ENCODE measurements at places on chromosomes 2 and 18.
A peak's percentile ranks its signal among the peaks of the same experiment; 100 is the strongest.

GRCh38 chr2:227696990-227697679 is 20.7 kb downstream of the SLC19A3 start:
- no peak for DNase-seq

GRCh38 chr2:83661711-83662110 is 797.4 kb downstream of the SUCLG1 start:
- DNase-seq: no peak

- peak; percentile 30 for DNase-seq
Observed at GRCh38 chr2:46318579-46319460, 21.6 kb downstream of the EPAS1 start.

GRCh38 chr18:21110713-21111345 is 784 bp downstream of the ROCK1 start:
- DNase-seq: no peak

DNA sequence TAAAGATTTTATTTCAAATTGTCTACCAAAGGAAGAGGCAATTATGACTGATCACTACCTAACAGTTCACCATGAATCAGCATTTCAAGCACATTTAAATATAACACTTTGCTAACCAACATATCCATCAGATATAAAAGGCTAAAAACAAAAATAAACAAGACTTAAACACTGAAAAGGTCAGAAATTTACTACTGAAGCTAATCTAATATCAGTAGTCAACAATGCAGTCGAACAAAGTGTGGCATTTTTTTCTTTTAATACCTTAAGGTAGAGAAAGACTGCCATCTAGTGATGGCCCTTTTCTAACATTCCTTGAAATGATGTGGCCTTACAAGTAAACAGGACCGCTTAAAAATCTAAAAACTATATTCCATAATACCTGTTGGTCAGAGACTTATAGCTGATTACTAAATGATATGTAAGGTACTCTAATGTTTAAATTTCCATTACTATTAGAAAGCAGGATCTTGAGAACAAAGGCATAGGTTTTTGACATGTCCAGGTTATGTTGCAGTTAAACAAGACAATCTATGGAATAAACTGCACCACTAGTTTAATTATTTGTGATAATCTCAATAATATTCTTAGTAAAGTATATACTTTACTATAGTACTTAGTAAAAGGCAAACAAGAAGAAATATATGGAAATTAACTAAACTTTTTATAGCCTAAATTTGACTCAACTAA is 80.0 kb downstream of the EXOC6B start:
- peak; percentile 52 for DNase-seq

GRCh38 chr2:236592821-236593220 is 23.2 kb downstream of the ACKR3 start:
- DNase-seq: no peak

- DNase-seq: no peak
Observed at GRCh38 chr18:79318142-79318673, 77.5 kb upstream of the NFATC1 start.

GRCh38 chr2:84373391-84373790 is 85.7 kb downstream of the SUCLG1 start:
- no peak for DNase-seq

DNA sequence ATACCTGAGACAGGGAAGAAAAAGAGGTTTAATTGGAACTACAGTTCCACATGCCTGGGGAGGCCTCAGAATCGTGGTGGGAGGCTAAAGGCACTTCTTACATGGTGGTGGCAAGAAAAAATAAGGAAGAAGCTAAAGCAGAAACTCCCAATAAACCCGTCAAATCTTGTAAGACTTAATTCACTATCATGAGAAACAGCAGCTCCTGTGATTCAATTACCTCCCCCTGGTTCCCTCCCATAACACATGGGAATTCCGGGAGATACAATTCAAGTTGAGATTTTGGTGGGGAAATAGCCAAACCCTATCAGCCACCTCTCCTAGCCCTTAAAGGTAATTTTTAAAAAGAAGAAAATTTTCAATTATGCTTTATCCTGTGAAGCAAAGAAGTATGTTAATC is 728.8 kb downstream of the RNF144A start:
- no peak for DNase-seq

- no peak for DNase-seq
Observed at GRCh38 chr2:167862296-167862695, 385.1 kb downstream of the STK39 start.

GRCh38 chr2:84450288-84451227 is 8.5 kb downstream of the SUCLG1 start:
- DNase-seq: no peak

- DNase-seq: no peak
Observed at GRCh38 chr2:108925286-108925685, 63.7 kb downstream of the EDAR start.

DNA sequence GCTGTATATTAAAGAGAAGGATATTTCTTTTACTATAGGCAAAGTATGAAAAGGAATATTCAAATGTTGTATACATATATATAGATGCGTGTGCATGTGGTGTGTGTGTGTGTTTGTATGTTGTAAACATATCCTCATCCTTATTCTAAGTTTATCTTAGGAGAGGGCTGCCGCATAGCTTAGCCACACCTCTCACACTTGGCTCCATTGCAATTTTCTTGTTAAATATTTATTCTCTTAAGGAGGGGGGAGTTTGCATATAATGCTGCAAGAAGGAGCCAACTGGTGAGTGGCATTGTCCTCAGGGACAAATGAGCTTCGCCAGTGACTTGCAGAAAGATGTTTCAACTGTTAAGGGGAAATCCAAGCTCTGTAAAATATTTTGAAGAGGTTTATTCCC is 360.1 kb upstream of the RND3 start:
- DNase-seq: no peak

- no peak for DNase-seq
Observed at GRCh38 chr2:121287146-121287798, 2.3 kb upstream of the TFCP2L1 start.

DNA sequence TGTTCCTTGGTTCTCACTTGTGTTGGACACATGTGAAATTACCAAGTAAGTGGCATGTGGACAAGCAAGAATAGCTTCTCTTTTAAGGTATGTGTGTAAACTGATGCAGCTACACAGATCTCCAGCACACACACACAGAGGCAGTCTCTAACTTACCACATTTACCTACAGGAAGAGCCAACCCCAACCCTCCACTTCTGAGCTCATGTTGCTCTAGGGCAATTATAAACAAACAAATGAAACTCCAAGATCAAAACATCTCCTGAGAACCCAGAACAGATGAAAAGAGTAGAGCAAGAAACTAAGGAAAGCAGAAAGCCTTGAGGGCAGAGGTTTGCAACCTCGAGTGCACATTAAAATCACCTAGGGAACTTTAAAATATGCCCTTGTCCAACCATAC is 16.0 kb upstream of the TMEM37 start:
- no peak for DNase-seq

GRCh38 chr2:160228141-160228917 is 28.3 kb upstream of the ITGB6 start:
- no peak for DNase-seq

GRCh38 chr2:54103454-54104314 is 11.7 kb upstream of the ACYP2 start:
- DNase-seq: no peak

DNA sequence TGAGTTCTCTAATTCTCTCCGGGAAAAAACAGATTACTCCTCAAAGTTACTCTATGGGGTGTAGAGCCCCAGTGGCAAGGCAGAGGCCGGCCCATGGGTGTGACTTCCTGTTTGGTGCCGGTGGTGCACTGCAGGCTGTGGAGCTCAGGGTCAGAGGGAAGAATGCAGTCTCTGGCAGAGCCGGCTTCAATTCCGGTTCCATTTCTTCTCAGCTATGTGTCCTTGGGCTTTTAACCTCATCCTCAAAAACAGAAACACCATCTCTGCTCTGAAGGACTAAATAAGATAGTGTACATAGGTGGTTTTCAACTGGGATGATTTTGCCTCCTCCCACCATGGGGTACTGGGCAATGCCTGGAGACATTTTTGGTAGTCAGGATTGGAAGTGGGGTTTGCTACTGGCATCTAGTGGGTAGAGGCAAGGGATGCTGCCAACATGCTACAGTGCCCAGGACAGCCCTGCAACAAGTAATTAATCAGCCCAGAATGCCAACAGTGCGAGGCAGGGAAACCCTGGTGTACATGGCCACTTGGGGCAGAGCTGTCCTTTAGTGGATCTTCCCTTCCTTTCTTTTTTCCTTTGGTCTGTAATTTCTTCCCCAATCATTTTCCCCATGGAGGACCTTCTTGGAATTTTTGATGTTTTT is 81.2 kb downstream of the INSIG2 start:
- no peak for DNase-seq

DNA sequence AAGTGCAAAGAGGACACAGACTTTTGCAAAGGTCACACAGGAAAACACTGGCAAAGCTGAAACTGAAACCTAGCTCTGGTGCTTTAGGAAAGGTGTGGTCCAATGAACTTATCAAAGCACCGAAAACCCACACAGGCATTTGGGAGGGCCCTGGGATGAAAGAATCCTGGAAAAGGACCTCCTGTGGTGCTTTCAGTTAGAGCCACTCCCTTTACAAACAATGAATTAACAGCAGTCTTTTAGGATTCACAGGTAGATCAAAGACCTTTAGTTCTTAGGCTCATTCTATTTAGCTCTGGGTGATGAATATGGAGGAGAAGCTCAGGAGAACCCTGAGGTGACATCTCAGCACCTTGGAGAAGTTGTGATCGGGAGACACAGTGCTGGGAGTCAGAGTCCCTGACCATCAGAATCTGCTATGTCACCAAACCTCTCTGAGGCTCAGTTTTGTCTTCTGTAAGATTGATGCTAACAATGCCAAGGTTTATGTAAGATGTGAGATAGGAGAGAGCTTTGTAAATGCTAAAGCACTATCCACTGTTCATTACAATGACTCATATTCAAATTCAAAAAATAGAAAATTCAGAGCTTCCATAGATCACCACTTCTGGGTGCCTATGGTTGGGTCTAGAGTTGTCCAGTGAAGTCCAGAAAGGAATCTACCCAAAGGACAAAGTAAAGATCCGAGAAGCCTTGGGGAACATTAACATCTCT is 39.3 kb downstream of the VSNL1 start:
- no peak for DNase-seq

DNA sequence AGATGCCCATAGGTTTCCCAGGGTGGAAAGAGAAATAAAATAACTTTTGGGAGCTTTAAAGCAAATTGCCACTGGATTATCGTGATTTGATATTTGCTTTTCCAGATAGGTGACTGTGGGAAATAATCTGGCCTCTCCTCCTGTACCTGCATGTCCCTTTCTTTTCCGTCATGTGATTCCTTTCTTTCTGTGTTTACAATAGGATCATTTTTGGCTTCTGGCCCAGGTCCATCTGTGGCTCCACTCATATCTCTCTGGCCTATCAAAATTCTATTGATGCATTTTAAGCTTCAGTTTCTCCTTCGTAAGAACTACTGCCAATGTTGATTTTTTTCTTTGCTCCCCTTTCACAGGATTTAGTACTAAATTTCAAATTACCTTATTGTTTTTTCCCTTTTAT is 153.6 kb downstream of the CCDC85A start:
- DNase-seq: no peak

GRCh38 chr2:125925891-125926546 is 729.9 kb upstream of the GYPC start:
- DNase-seq: no peak

GRCh38 chr2:86239745-86240144 is 40.5 kb downstream of the MRPL35 start:
- no peak for DNase-seq

GRCh38 chr18:10011061-10011460 is 97.2 kb downstream of the VAPA start:
- DNase-seq: no peak

DNA sequence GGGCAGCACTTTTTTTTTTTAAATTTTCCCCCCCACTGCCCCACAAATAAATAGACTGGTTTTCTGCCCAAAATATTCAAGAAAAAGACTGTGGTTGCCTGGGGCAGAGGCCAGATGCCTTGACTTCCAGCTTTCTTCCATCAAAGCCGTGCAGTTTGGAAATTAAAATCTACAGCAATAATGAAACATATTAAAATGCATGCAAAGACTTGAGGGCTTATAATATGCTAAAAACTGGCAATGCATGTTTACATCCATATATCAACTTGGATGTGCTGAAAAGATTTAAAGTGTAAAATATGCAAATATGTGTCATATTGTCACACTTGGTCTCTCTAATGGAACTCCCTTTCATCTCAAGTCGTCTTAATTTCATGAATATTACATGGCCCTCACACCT is 2036.2 kb upstream of the PIK3C3 start:
- no peak for DNase-seq

DNA sequence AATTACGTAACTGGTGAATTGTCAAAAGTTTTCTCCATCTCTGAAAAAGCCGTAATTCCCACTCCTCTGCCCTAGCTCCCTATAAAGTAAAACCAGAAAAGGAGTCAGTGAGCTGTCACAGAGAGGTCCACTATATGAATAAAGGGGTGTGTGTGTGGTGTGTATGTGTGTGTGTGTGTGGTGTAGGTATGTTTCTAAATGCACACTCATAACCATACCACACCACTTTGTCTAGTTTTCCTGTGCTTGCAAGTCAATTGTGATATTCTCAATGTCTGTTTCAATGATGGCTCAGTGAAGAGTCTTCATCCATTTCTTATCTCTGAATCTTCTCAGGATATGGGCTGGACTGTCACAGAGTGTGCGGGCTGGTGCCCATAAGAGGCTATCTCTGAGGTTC is 54.8 kb upstream of the CCDC68 start:
- no peak for DNase-seq
